Psoas muscle (tissue), 8 donors: ENCODE measurements at places on chromosomes 4 and X. TPM values are rescaled to one million over a fixed set of nuclear protein-coding genes. Genes with fewer than 3 reads are reported as not detected.

GRCh38 chr4:525660-526059 lies 26.6 kb downstream of the PIGG start:
- no peak for DNase-seq

GRCh38 chrX:84248226-84248625 lies 60.2 kb upstream of the RPS6KA6 start:
- no peak for DNase-seq

DNA sequence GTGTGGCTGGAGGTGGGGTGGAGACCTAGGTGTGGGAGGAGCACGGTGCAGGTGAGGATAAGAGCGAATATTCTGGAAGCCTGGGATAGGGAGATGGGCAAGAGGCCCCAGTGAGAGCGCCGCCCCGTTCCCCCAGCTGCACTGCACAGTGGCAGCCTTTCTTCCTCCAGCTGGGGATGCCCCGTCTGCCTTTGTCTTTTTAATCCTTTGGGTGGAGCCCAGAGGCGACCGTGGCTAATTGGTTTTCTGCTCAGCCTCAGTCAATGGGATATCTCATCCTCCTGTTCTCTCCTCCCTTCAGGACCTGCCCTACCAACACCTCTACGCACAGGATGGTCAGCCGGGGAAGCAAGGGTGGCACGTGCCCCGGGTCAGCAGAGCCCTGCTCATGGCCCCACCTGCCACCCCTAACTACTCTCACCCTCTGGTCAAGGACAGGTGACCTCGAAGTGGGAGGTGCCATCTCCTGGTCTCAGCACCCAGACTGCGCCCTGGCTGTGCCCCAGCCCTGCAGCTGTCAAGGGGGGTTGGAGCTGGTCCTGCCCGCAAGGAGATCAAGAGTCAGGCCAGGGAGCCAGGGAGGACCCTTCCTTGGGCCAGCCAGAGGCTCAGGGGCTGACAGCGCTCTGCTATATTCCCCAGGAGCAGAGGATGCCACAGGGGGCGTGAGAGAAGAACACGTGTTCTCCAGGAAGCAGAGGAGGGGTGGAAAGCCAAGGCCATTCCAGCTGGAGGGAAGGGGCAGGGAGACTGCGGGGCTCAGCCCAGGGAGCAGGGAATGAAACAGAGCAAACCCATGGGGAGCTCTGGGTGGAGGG lies 64.0 kb downstream of the ADRA2C start:
- DNase-seq, result peak; percentile 19

COL4A6 gene
- total RNA-seq, result 3.6 TPM

GRCh38 chr4:38330321-38330720 lies 333.7 kb upstream of the KLF3 start:
- DNase-seq, result no peak

- DNase-seq, result no peak
Observed at GRCh38 chr4:39978378-39978775, 666 bp upstream of the PDS5A start.

DNA sequence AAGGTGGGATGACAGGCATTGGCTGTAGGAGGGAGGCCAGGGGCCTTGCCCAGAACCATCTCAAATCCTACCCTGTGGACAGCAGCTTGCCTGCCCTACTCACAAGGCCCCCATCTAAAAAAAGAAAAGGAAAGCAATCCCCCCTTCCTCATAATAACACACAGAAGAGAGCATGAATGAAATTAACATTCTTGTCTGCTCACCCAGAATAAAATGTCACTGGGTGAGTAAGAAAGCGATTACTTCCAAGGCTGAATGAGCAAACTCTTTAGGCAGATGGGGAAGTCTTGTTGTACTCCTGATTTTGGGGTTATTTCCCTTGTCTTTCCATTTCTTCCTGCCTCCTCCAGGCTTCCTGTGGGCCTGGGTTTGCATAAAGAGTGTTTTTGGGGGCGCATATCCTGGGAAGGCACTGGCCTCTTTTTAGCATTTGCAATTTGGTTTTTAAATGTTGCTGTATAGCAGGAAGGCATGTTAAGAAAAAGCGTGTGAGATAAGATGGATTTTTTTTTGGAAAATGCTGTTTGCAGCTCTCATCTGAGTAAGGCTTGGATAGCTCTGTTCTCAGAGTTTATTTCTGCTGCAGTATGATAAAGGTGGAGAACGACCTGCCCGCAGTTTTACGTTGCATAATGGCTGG lies 248.3 kb upstream of the GATB start:
- no peak for DNase-seq

- no peak for DNase-seq
Observed at GRCh38 chrX:118694638-118695037, 32.8 kb upstream of the IL13RA1 start.

DNA sequence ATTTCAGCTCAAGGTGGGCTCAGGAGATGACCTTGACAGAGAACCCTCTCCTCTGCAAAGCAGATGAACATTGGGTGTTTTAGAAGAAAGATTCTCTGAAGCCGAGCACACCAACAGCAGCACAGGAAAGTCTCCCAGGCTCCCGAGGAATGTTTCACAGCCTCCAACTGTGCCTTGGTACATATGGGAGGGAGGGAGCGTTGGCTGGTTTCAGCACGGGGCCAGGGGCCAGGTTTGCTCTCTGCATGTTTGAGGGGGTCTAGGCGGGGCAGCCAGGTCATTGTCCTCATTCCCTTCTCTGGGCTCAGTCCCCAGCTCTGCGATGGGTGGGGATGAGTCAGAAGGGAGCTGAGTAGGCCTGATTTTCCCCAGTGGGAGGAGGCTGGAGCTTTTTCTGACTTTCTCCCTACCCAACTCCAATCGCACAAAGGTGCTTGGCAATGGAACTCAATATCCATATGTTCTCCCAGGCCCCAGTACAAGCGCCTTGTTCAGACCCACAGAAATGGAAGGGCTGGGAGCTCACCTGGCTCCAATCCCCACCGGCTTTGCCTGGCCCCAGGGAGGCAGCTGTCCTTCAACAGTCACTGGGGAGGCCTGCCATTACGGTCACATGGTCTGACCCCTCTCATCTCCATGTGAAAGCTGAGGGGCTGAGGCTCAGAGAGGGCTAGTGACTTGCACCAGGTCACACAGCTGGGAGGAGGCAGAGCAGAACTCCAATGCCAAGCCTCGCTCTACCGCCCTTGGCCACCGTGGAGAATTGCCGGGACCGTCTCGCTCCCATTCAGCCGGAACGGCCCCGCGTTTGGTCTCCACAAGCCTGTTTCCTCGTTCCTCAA lies 108.4 kb upstream of the AFAP1 start:
- DNase-seq, result no peak

S100G gene
- not detected for total RNA-seq

- no peak for DNase-seq
Observed at GRCh38 chrX:138031715-138032114, 465.8 kb downstream of the ZIC3 start.

NUDT10 gene
- total RNA-seq, result 0.22 TPM

DNA sequence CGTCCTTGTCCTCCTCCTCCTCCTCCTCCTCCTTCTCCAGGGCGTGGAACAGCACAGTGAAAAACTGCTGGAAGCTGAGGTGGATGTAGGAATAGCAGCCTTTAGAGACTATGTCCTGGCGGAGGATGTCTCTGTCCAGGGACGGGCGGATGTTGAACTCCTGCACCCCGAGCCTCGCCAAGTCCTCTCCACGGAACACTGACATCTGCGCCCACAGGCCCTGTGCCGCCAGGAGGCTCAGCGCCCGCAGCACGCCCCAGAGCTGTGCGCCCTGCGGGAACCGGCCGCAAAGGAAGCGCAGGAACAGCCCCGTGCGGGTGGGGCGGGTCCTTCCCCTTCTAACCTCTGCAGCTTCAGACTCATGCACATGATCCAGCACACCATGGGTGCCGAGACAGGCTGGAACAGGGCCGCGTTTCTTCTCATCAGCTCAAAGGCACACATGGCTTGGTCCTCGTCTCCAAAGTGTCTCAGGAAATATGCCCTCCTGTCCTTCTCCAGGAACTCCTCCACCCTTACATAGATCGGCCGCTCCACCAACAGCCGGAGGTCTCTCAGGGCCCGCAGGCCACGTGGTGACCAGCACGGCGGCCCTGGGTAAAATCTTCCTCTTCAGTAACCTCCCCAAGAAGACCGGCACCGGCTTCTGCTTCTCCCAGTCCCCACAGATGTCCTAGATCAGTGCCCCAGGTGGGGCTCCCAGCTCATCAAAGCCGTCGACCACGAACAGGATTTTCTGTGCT lies 1.2 kb downstream of the NLRP2B start:
- DNase-seq, result no peak

GRCh38 chrX:101037231-101037630 lies 14.7 kb downstream of the TRMT2B start:
- DNase-seq, result no peak

DNA sequence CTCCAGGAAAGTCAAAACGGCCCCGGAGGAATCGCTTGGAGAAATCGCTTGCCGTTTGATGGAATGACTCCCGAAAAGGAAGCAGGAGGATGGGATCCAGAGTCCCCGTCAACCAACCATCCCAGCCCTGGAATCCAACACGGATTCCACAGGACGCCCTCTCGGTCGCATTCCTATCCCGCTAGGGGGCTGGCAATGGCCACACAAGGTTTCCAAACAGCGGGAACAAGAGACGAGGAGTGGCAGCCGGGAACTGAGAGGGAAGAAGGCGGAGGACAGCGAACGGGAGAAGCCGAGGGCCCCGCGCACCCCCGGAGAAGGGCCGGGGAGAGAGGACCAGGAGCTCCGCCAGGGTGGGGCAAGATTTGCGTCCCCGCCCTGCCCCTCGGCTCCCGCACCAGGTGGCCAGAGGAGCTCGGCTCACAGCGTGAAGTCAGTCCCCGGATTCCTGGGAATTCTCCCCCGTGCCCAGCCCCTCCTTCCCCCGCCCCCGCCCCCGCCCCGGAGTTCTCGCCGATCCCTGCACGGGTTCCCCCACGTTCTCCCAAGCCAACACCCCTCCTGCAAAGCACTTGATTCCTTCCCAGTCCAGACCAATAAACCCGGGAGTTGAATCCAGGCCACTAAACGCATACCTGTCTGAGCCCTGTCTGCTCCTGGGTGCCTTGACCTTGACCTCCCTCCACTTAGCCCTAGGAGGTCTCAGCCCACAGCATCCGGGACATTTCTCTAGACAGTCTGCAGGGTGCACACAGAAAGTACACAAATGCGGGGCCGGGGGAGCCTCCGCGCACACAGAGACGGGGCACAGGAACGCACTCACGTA lies 1.4 kb downstream of the PDZD4 start:
- no peak for DNase-seq

FDCSP gene
- not detected for total RNA-seq

HTN1 gene
- total RNA-seq, result not detected

FOXP3 gene
- not detected for total RNA-seq
